Stimulated activated CD8-positive, alpha-beta memory T cell treated with anti-CD3 and anti-CD28 coated beads, Interleukin-4, amount 100 ng/mL, for 4 hours (primary cell): ENCODE measurements at places on chromosomes 7 and 10.

DNA sequence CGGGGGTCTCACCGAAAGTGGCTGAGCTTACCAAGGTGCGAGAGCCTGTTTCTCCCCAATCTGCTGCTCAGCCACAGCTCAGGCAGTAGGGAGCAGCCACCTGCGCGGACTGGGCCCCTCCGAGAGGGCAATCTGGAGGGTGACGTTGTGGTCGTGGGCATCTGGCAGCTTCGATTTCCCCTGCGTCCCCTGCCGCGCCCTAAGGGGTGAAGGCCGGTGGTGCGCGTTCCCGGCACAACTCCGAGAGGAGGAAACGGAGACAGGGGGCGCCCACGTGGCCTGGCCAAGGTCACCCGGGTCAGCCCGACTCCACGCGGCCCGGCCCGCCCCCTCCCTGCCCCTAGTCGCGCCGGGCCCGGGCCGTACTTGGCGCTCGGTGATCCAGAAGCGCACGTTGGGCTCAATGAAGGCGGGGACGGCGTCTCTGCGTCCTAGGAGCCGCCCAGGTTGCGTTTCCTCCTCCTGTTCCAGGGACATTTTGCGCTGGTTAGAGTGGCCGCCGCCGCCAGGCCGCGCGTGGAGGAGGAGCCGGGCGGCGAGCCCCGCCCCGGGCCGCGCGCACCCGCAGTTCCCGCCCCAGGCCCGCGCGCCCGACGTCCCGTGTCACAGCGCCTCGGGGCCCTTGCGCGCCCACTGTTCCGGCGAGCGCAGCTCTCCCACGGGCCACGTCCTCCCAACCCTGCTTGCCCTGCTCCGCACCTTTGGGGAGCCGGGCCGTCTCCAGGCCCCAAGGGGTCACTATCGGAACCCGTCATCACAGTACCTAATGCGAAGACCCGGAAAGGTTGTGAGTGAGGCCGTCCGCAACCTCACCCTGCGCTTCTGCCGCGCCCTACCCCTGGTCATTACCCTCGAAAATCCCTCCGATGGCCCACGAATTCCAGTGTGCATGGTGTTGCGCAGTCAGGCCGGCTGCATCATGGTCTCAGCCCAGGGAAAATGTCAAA, at the start of gene SFXN4:
Gene SFXN4 (minus strand): TSS at position 544 of the 947 bp plus-strand sequence. CDS start 67 bp downstream, at position 477.
- peak; percentile 57 for DNase-seq

DNA sequence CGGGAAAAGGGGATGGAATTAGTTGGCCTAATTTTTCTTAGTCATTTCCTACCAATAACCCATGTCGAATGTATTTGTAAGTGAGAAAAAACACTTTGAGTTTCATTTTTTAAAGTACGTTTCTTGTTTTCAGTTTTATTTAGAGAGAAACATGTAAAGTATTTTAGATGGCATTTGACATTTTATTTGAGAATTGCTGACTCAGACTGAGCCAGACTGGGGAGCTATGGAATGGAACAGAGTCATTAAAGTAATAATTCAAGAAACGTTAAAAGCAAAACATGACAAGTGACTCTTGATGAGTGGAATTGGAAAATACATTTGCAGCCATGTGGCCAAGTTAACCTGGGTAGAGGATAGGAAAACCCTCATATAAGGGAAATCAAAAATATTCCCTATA, 286.1 kb upstream of the NPSR1 start:
- DNase-seq, result no peak

- DNase-seq, result no peak
Observed at GRCh38 chr10:24973163-24973562, 20.8 kb upstream of the PRTFDC1 start.

DNA sequence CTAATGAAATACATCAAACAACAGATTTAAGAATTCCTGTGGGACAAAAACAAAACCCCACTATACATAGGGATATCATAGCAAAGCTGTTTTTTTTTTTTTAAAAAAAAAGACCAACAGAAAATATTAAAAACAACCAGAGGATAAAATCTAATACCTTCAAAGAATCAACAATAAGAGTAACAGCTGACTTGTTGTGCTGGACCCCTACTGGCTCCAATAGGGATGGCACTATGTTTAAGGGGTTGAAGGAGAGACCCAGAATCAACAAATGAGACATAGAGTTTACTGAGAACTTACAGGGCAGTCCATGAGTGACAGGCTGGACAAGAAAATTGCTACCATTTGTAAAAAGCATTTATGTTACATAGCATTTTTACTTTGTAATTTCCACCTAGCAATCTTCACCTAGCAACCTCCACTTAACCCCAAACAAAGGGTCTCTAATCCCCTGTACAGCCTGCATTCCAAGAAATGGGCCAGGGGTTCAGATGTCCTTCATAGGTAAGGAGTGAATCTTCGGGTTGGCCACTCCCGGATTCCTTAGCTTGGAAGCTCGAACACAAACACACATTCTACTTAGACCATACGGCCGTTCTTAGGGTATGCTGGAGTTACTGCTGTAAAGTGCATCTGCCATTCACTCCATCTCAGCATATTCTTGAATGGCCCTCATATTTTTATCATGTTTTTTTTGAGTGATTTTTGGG, 25.8 kb downstream of the ASZ1 start:
- no peak for DNase-seq

DNA sequence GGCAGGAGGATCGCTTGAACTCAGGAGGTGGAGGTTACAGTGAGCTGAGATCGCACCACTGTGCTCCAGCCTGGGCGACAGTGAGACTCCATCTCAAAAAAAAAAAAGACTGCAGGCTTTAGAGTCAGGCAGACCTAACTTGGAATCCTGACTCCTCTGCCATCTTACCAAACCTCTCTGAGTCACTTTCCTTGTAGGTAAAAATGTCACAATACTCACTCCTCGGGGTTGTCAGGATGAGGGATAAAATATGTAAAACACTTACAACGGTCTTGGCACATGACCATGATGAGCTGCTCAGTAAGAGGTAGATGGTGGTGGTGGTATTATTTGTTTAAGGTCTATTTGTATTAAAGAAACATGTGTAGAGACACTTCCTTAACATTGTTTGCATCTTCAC, 154.1 kb upstream of the PDE1C start:
- no peak for DNase-seq

- no peak for DNase-seq
Observed at GRCh38 chr10:69328380-69328735, 50.1 kb downstream of the HK1 start.

GRCh38 chr7:34952822-34953221, 84.5 kb downstream of the DPY19L1 start:
- no peak for DNase-seq

DNA sequence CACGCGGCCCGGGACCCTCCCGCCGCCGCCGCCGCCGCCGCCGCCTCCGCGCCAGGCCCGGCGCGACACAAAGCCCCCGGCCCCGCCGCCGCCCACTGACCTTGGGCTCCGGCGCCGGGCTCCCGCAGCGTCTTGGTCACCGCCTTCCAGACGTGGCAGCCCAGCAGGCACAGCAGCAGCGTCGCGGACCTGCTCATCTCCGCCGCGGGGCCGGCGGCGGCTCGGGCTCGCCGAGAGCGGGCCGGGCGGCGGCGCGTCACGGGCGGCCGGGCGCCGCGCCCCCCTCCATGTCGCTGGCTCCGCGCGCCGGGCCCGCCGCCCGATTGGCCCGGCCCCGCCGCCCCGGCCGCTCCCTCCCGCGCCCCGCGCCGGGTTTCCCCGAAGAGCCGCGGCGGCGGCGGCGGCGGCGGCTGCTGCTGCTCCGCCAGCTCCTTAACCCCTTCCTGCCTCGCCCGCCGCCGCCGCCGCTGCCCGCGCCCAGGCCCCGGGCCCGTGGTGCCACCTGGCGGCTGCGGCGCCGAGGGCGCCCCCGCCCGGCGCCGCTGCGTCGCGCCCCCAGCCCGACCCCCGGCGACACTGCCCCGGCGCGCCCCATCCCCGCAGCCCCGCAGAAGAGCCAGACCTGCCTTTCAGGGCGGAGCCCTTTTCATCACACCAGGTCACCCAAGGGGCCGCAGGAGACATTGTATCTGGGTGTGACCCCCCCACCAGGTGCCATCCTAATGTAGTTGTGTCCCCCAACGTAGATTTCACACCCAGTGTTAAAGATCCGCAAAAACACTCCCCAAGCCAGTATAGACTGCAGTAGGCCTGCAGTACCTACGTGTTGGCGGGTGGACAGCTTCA, at the start of gene FAM171A1:
Gene FAM171A1 (minus strand): TSS at position 434 of the 846 bp plus-strand sequence. CDS start 237 bp downstream, at position 197.
- no peak for DNase-seq

GRCh38 chr7:135159359-135160085, 11.0 kb downstream of the CYREN start:
- DNase-seq, result no peak

DNA sequence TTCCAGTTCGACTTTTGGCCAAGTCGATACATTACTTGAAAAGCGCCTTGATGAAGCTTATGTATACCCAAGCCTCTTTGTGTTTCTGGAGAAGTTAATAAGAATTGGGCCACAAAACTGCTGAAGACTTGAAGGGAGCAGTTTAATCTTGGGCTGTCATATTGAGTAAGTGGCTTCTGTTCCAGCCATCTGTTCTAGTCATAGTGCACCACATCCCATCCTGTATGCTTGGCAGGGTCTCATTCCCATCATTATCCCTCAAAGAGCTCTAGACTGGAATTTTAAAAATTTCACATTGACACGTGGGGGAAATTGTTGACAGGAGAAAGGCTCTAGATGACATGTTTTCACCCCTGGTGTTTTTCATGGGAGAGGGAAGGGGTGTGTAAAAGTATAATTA, 196.6 kb upstream of the PLPP4 start:
- DNase-seq, result no peak

GRCh38 chr10:92327445-92328433, 36.8 kb downstream of the MARCHF5 start:
- no peak for DNase-seq

- DNase-seq, result no peak
Observed at GRCh38 chr10:110861476-110861875, 10.3 kb upstream of the PDCD4 start.

- no peak for DNase-seq
Observed at GRCh38 chr7:122487131-122487530, 182.6 kb upstream of the FEZF1 start.

DNA sequence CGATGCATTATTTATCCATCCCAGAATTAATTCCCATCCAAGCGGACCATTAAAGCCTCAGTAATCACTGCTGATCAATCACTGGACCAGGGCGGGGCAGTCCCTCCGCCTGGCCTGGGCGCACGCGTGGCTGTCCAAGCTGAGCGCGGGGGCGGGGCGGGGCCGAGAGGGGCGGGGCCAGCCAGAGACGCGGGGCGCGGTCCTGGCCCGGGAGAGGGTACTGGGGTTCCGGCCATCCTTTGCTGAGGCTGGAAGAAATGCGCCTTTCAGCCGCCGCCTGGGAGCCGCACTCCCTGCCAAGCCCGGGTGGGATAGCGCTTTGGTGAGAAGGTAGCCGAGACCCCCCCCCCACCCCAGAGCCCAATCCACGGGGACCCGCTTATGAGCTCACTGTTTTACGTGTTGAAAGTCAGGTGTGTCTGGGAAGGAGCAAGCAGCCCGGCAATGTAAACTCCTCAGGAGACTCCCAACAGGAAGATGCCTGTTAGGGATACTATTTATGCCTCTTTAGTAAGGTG, at the start of gene ARHGAP22:
Gene ARHGAP22 (minus strand): TSS at position 83 of the 518 bp plus-strand sequence. CDS start 277 bp downstream, outside the sequence.
- DNase-seq, result no peak

DNA sequence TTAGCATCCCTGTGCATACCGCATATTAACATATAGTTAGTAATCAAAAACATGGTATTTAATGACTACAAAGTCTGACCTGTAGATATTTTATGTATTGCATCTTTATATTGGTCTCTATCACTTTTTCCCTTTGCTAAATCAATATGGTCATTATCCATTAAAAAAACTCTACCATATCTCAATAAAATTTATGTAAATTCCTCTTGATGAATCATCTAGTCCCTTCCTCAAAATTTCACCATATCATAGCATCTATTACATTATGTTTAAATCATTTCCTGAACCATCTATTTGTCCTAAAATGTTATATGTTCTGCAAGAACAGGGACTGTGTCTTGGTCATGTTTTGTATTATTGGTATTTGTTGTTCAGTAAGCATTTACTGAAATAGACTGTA, 7.7 kb upstream of the ING3 start:
- no peak for DNase-seq

DNA sequence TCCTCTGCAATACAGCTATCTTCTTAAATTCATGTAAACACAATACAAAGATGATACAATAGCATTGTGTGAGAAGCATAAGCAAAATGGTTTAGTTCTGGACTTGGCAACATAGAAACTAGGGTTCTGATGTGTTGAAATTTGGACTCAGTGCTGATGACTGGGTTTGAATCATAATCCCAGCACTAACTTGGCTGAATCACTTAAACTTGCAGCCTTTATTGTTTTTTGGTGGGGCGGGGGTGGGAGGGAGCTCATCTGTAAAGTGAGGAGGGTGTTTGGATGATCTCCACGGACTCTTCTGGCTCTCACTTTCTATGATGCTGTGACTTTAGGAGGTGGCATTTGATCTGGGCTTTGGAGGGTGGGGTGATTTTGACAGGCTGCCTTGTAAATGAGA, 158.2 kb downstream of the WNT2 start:
- DNase-seq, result no peak

- DNase-seq, result no peak
Observed at GRCh38 chr10:69645296-69646184, 15.5 kb downstream of the FAM241B start.

DNA sequence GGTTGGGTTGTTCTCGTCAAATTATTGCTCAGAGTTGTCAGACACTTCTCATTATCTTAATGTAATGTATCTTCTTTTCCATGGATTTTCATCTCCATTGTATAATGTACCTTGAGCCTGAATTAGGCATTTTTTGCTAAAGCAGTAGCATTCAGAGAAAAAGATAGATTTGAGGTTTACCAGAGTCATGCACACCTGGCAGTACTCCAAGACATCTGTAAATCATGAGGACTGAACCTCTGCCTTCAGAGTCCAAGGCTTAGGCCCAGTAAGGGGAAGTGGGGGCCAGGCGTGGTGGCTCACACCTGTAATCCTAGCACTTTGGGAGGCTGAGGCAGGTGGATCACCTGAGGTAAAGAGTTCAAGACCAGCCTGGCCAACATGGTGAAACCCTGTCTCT, 624.3 kb upstream of the MBL2 start:
- DNase-seq, result no peak

GRCh38 chr10:69409176-69409495, 7.6 kb downstream of the TACR2 start:
- DNase-seq, result no peak

DNA sequence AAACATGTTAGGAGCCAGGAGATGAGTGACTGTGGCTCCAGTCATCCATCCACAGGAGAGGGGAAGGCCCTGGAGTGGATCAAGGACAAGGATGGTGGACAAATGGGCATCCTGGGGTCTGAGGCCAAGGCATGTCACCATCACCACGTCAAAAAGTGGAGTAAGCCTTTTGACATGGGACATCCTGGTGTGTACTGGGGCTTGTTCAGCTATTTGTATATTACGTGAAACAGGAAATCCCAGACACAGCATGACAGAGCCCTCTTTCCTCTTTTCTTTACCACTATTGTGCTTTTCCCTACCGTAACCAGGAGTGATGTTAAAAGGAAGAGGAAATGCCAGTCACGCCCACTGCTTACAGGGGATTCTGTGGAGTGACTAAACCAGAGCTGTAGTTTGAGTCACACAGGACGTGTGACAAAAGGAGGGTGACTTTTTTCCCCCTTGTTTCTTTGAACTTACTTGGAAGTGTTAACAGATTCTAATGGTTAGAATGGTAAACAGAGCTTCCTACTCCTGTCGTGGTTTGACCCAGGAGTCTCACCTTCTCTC, 15.4 kb downstream of the ACSL5 start:
- no peak for DNase-seq

- no peak for DNase-seq
Observed at GRCh38 chr7:4745971-4746919, 29.2 kb upstream of the AP5Z1 start.
